ENCODE measurements at places on chromosomes 5 and 9.

- no peak for DNase-seq
Observed at GRCh38 chr5:159207222-159207685, 2.1 kb downstream of the RNF145 start.

GRCh38 chr5:36575361-36575781 is 31.0 kb upstream of the SLC1A3 start:
- DNase-seq = no peak

GRCh38 chr9:126219648-126220063 is 107.0 kb upstream of the MVB12B start:
- no peak for DNase-seq

- DNase-seq = no peak
Observed at GRCh38 chr5:143481697-143482531, 78.4 kb upstream of the NR3C1 start.

DNA sequence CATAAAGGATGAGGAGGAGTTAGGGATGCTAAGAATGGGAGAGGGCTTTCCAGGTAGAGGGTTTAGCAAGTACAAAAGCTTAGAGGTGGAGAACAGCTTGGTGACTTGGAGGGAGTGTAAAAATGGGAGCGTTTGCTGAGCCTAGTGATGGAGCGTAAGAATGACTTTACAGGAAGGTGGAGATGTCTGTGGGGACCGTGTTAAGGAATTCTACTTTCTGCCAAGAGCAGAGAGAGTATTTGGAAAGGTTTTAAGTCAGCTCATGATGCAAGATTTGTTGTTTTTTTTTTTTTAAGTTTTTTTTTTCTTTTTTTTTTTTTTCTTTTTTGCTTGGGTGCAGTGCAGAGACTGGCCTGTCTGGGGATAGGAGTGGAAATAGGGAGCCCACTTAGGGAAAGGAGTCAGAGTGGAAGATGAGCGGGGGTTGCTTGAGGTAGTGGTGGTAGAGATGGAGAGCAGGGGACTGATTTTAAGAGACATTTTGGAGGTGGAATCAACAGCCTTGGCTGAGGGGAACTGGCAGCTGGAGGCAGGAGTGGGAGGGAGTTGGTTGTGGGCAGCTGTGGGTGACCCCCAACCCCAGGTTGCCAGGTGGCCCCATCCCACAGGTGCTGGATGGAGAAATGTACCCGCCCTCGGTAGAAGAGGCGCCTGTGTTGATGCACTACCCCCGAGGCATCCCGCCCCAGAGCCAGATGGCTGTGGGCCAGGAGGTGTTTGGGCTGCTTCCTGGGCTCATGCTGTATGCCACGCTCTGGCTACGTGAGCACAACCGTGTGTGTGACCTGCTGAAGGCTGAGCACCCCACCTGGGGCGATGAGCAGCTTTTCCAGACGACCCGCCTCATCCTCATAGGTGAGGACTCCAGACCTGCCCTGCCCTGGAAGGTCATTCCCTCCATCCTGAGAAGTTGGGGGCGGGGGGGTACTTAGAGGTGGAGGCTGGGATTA is 12.4 kb downstream of the PTGS1 start:
- DNase-seq = no peak

DNA sequence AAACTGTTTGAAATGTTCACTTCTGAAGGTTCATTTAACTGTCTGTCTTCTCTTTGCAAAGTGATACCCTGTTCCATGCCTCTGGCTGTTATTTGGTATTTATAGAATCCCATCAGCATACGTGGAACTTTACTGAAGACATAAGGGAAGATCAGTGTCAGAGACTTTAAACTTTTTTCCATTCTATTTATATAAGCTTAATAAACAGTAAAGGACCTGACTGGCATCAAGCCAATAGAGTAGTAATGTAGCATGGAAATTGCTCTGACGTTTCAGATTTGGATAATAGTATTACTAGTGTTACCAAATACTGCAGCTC is 94.9 kb upstream of the MINAR2 start:
- no peak for DNase-seq

DNA sequence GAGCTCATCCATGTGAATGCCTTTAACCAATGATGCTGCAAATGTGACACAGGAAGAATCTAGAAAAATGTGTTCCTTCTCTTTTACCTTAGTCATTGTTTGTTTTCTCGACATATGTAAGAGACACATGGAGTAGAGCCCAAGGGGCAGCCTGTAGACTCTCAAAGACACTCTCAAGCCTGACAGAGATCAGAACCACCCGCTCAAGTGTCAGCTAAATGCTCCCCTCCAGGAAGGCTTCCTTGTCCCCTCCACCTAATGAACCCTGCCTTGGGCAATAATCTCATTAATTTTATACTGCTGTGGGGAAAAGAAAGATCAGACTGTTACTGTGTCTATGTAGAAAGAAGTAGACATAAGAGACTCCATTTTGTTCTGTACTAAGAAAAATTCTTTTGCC is 157.4 kb downstream of the MUSK start:
- no peak for DNase-seq

- DNase-seq = peak; percentile 58
Observed at GRCh38 chr9:16352791-16353401, 517.6 kb downstream of the BNC2 start.

DNA sequence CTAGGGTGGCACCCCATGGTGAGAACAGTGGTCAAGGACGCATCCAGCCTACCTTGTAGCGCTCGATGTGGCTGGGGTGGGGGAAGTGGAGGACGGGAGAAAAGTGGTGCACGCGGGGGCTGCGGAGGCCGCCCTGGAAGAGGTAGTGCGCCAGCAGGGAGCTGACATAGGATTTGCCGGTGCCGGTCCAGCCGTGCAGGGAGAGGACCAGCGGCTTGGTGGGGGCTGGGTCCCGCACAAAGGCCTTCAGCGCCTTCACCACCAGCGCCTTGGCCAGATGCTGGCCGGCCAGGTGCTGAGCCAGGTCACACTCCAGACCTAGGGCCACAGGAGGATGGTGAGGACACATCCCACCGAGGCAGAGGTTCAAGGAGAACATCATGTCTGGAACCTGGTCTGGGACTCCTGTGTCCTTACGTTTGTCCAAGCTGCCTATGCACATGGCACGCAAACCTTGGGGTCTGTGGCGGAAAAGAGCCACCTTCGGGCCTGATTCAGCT is 797 bp downstream of the TOR2A start:
- DNase-seq = no peak

- DNase-seq = no peak
Observed at GRCh38 chr9:126721564-126721981, 83.3 kb upstream of the ZBTB43 start.

GRCh38 chr5:39323542-39323941 is 40.8 kb downstream of the C9 start:
- no peak for DNase-seq

GRCh38 chr9:113540466-113540865 is 76.9 kb downstream of the RGS3 start:
- no peak for DNase-seq

GRCh38 chr5:60598424-60598823 is 101.5 kb downstream of the DEPDC1B start:
- no peak for DNase-seq

DNA sequence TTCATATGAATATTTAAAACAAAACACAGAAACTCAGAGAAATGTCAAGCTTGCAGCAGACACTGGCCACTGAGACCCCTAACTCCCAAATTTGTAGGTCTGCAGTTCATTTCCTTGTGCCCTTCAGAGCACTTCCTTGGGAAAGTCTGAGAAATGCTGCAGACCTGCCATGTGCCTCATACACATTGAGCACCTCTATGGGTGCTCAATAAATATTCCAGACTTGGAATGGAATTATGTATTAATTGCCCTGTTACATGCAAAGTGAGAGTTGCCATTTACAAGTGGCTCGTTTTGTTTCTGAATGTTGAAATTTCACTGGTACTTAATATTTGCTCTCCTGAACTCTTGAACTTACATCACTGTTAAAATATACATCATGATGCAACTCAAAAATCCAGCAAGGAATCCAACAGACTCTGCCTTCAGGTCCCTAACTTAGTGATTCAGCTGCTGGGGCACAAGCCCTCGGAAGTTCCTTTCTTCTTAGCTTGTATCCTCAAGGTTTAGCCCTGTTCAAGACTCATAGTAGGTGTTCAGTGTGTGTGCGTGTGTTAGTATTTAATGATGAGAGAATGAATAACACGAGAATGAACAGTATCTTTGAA is 90.6 kb downstream of the PTCD2 start:
- no peak for DNase-seq

DNA sequence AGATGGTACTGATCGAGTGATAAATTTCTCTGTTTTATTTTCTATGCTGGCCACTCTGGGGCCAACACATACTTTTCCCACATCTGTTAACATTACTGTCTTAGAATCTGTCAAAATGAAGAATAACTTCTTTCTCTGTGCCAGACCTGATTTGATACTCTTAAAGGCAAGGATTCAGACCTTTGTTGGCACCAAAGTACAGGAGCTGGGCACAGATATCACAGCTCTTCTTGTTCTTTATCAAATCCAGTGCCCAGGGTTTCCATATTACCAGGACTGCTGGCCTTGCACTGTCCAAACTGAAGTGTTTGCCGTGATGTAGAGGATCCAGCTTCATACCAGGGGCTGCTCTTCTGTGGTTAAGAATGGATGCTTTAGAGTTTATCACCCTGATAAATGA is 20.9 kb downstream of the ZNF474 start:
- DNase-seq = no peak

DNA sequence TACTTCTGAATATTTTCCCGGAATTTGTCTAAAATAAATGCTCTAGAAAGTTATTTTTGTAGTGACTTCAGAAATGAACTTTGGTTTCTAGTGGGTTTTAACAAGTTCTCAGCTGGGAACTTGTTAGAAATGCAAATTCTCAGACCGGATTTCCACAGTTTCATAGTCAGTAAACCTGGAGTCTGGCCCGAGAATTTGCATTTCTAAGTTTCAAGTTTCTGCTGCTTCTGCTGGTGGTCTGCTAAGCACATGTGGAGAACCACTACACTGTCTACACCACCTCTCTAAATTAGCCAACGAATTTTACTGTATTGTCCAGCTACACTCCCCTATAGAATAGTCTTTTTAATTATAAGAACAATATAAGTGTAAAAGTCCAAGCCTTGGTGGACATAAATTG is 208.0 kb downstream of the CHSY3 start:
- DNase-seq = no peak

DNA sequence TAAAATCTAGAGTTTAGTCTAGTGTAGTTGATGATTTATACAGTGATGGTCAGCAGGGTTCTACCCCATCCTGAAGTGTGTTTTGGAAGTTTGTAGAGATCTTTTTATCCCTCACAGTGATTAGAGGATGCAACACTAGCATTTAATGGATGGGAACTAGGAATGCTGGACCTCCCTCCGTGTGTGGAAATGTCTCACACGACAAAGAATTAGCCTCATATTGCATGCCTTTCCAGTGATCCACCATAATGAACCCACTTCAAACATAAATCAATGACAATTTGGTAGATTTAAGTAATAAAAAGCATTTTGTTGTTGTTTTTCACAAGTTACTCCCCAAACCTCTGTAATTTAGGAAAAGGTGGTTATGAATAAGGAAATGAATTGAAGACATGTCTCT is 82.5 kb upstream of the LMNB1 start:
- no peak for DNase-seq

DNA sequence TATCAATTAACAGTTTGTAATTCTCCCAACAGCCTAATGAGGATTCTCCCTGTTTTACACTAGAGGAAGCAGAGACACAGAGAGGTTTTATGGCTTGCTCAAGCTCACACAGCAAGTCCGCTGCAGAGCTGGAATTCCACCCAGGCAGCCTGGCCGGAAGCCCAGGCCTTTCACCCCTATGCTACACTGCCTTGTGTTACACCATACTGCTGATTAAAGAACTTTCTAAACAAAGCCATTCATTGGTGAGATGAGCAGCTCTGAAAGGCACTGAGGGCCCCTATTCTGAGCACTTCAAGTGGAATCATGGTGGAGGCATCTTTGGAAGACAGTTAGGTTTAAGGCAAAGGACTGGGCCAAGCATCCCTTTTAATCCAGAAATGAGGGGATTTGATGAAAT is 14.7 kb upstream of the LARP1 start:
- DNase-seq = no peak

GRCh38 chr5:101687349-101687985 is 608.6 kb downstream of the SLCO4C1 start:
- DNase-seq = no peak

- DNase-seq = no peak
Observed at GRCh38 chr9:85142496-85142911, 473.0 kb downstream of the NTRK2 start.

DNA sequence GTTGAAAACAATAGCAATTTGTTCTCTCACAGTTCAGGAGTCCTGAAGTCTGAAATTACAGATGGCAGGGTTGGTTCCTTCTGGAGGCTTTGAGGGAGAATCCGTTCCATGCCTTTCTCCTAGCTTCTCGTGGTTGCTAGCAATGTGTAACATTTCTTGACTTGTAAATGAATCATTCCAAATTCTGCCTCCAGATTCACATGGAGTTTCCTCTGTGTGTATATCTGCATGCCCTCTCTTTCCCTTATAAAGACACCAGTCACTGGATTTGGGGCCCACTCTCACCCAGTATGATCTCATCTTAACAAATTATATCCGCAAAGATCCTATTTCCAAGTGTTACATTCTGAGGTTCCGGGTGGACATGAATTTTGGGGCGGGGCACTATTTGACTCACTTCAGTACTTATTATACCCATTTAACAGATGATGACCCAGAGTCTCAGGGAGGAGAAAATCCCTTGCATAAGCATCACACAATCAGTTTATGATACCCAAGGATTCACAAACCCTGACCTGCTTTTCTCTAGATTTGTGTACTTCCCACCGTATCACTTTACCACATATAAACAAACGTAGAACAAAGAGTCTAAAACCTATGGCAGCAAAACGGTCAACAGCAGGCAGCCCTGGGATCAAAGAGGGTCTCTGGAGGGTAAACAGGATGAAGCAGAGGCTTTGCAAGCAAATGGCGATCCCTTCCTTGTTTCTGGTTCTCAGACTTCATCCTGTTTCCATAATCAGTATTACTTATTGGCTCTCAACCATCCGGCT is 93.7 kb downstream of the C9orf152 start:
- no peak for DNase-seq

DNA sequence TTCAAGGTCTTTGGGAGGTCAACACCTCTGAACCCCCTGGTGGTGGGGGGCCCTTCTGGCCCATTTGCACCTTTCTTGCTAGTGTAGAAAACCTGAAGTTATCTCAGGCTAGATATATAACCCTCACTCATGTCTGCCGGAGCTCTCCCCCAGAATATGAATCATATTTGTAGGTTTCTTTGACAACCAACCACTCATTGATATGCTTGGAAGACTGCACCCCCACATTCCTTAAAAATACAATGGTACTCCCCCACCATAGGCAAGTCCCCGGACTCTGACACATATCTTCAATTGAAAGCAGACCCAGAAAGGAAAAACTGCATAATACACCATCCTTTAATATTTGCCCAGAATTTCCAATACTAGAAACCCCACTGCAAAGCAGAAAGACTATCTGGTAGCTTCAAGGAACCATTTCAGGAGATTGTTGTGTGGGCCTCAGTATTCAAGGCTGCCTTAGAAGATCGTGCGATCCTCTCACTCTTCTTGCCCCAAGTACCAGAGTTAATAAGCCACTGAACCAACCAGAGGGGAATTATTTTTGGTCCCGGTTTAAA is 978 bp upstream of the UBE2B start:
- DNase-seq = no peak

GRCh38 chr9:25461416-25461815 is 216.8 kb downstream of the TUSC1 start:
- DNase-seq = no peak

- no peak for DNase-seq
Observed at GRCh38 chr5:173394701-173395100, 66.5 kb upstream of the STC2 start.

GRCh38 chr5:16615741-16616535 is 859 bp downstream of the RETREG1 start:
- DNase-seq = no peak

- DNase-seq = no peak
Observed at GRCh38 chr5:59036274-59036961, 453.5 kb downstream of the RAB3C start.

GRCh38 chr5:156838961-156839360 is 11.1 kb upstream of the PPP1R2B start:
- no peak for DNase-seq
